ENCODE measurements at places on chromosomes 3 and 15. TPM values are rescaled to one million over a fixed set of nuclear protein-coding genes. Genes with fewer than 3 reads are reported as not detected.

DNA sequence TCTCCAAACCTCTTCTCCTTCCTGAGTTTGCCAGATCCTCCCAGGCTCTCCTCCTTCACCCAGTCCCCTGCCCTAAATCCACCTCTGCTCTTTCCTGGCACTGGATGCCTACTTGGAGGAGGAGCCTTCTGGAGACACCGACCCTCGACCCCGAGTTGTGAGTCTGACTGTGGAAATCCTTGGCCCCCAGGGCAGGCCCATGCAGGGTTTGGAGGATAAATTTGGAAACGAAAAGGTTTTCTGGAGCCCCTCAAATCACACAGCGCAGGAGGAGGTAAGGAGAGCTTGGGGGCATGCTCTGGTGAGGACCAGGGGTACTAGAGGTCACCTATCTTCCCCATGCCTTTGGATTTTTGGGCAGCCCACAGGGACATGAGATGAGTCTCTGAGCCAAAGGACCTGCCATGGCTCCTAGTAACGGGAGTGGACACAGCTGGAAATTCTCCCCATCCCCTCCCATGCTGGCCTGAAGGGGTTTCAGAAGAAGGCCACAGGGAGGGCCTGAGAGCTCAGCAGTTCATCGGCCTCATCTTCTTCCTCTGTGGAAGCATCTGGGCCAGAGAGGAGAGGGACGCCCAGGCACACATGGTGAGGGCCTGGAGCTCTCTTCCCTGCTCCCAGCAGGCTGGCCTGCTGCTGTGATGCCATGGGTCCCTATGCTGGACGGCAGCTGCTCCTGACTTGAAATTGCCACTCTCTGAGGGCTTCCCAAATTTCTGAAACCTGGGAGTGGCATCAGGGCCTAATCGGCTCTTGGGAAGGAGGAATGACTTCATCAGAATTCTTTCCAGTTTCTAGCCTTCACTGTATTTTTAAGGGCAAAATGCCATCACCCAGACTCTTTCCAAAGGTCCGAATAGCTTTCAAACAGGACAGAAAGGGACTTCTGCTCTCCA, 68.6 kb upstream of the ITGA11 start:
- DNase-seq = no peak

DNA sequence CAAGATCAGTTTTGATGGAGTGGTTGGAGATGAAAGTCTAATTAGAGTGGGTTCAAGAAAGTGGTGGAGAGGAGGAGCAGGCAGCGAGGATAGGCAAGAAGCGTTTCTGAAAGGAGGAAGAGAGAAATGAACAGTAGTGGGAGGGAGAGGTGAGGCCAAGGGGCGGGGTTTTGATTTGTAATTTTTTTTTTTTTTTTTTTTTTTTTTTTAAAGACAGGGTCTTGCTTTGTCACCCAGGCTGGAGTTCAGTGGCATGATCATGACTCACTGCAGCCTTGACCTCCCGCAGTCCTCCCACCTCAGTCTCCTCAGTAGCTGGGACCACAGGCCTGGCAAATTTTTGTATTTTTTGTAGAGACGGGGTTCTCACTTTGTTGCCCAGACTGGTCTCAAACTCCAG, 36.6 kb downstream of the MRAS start:
- DNase-seq = no peak

DNA sequence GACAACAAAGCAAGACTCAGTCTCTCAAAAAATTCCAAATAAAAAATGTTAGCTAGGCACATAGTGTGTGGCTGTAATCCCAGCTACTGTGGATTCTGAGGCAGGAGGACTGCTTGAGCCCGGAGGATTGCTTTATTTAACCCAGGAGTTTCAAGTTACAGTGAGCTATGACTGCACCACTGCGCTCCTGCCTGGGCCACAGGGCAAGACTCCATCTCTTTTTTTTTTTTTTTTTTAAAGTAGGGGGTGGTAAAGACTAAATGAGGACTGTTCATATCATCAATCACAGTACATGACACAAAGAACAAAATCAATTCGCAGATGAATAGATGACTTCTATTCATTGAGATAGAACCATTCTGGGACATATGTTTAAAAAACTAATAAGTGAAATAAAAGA, 48.1 kb downstream of the ACAP2 start:
- DNase-seq = no peak

CCR2 gene
- not detected for total RNA-seq

SI gene
- not detected for total RNA-seq

DNA sequence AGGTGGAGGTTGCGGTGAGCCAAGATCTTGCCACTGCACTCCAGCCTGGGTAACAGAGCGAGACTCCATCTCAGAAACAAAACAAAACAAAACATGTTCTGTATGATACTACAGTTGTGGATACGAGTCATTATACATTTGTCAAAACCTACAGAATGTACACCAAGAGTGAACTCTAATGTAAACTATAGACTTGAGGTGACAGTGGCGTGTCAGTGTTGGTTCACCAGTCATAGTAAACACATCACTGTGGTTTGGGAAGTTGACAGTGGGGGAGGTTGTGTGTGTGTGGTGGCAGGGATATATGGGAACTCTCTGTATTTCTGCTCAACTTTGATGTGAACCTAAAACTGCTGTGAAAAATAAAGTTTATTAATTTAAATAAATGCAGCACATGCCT, 33.0 kb upstream of the GNB5 start:
- DNase-seq = no peak

GRCh38 chr3:114758831-114759699, 388.0 kb downstream of the ZBTB20 start:
- DNase-seq = no peak

DNA sequence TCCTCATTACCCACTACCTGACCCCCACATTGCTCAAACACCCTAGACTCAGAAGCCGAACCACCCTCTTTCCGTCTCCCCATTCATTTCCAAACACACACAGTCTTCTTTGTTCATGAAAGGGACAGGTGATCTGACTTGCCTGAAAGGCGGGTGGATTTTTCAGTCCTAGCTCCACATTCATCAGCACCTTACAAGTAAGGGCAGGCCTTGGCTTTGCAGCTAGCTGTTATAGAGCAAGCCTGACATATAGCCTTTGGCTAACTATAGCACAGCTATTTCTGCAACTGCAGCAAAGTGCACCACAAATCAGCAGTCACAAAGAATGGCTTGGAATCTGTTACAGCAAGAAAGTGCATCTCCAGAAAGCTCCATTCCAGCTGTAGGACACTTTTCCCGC, 139.8 kb downstream of the XXYLT1 start:
- no peak for DNase-seq

- no peak for DNase-seq
These were observed 77.3 kb downstream of the HCN4 start for GRCh38 chr15:73291441-73291840.

DNA sequence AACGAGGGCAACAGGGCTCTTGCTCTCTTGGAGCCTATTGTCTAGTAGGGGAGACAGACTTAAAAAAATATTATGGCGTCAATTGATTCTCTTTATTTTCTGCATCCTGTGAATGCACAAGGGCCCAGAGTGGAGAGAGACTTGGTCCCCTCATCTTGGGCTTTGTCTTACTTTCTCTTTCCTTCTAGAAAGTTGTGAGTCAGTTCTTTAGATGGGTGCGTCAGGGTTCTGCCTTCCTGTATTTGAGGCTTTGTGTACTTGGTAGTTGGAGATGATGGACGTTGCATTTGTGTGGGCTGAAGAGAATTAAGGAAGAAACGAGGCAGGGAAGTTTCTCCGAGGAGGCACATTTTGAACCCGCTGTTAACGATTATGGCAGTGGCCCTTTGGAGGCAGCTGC, 52.9 kb downstream of the CACNA1D start:
- no peak for DNase-seq

DNA sequence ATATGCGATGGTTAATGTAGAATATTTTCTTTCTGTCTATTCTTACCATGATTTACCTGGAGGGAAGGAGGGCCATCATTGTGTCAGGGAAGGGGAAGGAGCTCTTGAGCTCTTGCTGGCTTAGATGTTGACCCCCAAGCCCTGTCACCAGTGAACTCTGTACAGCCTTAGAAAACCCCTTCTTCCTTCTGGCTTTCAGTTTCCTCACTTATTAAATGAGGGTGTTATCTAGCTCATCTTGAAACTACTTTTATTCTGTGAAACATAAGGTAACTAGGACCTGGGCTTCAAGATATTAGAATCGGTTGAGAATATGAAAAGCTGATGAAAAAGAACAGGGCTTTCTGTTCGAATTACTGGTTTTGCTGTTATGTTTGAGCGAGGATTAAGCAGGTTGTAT, 25.1 kb upstream of the UTS2B start:
- DNase-seq = no peak

DNA sequence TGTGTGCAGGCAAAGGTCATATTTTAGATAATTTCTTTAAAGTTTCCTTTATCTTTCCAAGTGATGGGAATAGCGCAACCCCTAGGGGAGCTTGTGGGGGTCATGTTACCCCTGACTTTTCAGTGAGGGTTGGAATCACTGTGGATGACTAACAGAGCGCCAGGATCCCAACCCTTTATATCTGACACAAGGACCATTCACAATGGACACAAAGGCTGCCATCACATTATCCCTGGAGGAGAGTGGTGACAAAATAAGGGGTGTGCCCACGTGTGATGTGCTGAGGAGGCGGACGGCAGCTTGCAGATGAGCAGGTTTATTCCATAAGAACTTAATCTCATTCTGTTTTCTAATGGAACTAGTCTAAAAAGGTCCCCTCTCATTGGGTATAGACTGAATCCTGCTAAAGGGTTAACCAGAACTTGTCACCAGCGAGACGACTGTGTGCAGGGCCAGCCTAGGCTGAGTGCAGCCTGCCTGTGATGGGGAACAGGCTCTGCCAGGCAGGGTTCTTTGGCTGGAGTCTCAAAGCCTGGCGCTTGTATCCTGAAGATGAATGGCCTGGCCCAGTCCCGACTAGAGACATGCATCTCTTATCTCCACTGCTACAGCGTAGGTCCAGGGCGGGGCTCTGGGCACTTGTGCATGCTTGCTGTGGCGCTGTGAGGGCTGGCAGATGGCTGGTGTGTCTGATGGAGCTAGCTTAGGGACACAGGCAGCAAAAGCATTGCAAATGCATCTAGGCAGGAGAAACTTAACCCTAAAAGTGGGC, 50.2 kb downstream of the CHDH start:
- peak; percentile 80 for DNase-seq

DNA sequence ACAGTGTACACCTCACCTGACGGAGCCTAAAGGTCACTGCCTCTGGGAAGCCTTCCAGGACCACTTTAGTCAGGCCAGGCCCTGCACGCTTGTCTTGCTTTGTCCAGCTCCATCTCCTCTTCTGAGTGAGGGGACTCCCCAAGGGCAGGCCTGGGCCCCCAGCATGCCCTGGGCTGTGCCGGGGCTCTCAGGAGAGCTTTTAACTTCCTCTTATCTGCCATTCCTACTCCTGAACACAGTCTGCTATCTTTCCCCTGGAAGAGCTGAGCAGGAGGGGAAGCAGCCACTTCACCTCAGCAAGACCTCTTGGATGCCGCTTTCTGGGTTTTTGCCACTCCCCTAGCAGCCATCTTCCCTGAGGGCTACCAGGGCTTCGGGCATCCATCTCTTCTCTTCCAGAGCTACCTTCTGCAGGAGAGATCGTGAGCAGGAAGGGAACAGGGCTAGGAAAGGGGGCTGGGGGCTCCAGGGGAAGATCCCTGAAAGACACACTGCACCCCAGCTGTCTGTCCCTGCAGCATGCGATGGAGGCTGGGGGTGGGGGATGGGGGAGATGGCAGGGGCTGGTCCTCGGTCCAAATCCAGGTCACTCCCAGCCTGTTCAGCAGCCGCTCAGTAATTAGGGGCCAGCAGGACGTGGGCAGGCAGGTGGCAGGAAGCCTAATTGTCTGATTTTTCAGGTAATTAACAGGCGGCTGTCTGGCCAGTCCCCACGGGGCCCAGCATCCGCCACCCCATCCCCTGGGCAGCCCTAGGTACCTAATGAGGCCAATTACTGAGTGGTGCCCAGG, 19.9 kb upstream of the RPL29 start:
- no peak for DNase-seq
